ENCODE measurements at places on chromosomes 2 and 18.

GRCh38 chr18:57585855-57586250, 649 bp downstream of the FECH start:
- DNase-seq = no peak

DNA sequence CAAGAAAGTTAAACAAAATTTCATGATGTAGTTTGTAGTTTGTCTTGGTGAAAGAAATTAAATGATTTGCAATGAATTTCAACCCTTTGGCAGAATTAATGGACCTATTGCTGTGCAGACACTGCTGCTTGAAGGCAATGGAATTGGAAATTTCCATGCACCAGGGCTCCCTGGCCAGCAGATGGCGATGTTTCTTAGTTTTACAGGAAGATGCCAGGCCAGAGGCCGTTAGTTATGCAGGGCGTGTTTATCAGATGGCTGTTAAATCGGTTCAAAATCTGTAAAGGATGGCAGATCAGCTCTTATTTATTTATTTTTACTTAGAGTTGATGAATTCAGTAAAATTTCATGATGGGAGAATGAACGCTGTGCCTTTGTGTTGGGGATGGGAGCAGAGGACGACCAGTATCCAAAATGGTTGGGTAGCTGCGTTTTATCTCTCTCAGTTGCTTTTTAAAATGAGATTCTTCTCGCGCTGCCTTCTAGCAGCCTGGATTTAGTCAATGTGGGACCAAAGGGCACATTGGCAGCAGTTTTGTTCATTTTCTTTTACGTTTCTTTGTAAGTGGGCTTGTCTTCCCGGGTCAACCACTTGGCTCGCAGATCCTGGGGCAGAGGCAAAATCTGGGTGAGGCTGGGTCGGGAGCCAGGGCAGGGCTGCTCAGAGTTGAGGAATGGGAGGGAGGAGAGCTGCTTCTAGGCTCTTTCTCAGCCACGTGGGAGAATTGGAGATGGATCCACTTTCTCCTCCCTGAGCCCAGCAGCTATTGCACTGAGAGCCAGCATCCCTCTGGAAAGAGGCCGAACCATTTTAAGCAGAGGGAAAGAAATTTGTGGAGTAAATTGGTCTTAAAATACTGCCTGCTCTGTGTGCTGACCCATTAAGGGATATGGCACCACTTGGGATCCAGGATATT, 344.0 kb downstream of the PIK3C3 start:
- DNase-seq = no peak

DNA sequence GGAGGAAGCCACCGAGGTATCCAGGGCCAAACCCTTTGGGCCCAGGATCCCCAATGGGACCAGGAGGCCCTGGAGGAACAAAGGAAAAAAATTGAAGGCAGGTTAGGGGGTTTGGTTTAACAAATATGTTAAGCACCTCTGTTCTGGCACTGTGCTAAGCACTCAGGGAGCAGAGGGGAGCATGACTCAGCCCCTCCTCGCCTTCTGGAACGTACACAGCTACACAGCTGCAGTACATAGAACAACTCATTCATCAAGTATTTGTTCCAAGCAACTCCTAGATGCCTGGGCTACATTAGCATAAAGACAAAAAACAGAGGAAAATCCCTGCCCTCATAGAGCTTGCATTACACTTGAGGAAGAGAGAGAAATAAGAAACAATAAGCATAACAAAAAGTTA, 153.6 kb downstream of the COL4A4 start:
- DNase-seq = no peak

- no peak for DNase-seq
Observed at GRCh38 chr2:222709191-222709891, 37.9 kb downstream of the MOGAT1 start.

GRCh38 chr2:193690572-193690971, 1495.8 kb upstream of the TMEFF2 start:
- no peak for DNase-seq

DNA sequence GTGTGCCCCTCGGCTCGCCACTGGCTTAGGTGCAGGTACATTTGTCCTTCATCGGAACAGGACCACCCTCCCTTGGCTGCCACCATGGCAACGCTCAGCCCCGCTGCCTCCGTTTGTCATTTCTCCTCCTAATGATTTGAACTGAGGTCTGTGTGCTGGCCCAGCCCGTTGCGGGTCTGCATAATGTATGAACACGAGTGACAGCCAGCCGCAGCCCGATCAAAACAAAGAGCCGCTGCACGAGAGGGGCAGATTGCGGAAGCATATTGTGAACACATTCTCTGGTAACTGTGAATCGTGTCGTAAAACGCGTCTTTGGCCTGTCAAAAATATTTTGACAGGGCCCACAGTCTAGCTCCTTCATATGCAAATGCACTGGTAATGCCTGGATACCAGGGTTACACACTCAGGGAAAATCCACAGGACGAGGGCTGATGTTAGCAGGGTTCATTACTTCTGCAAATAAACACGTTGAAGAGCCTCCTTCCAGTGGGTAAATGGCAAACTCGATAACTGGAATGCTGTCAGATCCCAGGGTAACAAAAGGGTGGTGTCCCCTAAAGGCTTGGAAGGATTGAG, 137.0 kb downstream of the AGAP1 start:
- DNase-seq = no peak

GRCh38 chr2:207474863-207475485, 54.8 kb upstream of the CREB1 start:
- DNase-seq = no peak

DNA sequence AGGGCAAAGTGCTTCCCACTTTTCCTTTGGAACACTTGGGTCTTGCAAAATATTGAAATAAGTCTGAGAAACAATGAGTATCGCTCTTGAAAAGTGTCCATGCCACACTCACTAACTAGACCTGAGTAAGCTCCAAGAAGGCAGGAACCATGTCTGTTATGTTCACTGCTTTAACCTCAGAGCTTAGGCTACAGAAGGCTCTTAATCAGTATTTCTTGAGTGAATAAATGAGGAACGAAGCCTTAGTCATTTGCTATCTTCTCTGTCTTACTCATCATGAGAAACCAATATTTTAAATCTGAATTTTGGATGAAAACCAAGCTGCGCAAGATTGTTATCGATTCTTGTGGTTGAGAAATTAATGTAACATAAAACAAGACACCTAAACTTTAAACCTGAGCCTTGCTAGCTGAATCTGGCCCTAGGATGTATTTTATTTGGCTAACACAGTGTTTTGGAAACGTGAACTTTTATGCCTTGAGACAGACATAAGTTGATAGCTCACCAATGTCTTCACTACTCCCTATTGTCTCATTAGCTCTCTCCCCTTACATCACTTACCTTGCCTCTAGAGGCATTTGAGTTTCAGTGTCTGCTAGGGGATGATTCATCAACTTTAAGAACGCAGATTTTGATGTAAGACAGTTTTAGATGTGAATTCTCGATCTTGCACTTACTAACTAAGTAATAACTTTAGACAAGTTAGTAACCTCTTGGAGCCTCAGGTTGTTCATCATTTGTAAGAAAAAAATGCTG, 392.8 kb upstream of the MEIS1 start:
- DNase-seq = no peak

GRCh38 chr2:180324182-180324581, 317.1 kb upstream of the CWC22 start:
- no peak for DNase-seq

DNA sequence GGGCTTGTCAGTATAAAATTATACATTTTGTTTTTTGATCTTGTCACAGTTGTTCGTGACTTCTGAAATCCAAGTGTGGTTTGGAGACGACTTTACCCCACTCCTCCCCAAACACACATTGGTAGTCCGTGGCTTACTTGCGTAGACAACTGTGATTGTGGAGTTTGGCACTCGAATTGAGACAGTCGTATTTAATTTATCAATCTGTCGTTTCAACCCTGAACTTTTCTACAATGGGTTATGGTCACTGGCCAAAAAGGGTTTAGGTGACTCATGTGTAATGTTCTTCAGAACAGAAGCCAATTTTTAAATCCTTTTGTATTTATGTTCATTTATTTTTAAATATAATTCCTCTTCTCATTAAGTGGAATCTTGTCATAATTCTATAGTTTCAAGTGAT, 129.9 kb downstream of the SPTBN1 start:
- DNase-seq = no peak

DNA sequence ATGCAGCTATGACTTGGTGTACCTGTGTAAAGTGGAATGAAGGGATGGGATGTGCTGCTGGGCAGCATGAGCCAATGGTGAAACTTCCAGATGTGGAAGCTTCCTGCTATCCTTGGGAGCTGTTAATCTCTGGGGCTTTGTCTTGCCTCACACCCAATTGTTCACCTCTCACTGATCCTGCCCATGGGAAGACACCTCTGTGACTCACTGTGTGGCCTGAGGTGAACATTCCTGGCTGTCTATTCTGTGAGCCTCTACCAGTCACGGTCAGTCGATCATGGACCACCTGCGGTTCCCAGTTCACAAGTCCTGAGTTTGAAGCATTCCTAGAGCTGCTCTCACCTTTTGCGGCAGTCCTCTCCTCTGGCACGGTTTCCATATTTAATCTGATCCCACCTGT, 12.1 kb downstream of the NEURL3 start:
- DNase-seq = no peak

- DNase-seq = no peak
Observed at GRCh38 chr2:237027712-237028029, 58.0 kb upstream of the COPS8 start.

DNA sequence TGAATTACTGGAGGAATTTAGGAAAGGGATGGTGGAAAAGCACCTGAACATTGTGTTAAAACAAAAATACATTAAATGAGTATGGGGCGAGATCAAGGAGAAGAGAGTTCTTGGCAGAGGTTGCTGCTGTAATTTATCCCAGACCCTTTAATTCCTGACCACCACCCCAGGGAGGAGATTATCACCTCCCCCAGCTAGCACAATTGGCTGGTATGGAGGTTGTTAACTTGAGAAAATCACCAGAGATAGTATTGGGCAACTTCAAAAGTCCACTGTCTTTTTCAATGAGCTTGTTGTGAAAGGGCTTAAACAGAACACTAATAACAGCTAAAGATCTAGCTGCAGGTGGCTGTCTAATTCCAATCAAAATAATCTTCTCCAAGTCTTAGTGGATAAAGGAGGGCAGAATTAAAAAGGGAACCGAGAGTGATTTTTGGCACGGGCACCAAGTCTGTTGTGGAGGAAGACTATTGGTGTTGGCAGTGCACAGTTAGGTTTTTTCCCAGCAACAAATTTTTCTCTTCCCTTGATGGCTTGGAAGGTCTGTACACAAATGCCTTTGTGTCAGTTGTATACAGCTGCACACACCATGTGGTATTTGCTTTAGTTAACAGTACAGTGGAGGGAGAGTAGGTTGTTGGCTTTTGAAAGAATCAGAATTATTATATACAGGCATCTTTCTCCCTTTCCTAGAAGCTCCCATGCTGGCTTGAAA, 289.5 kb downstream of the SLC4A3 start:
- DNase-seq = no peak

GRCh38 chr2:16409849-16410248, 255.8 kb downstream of the CYRIA start:
- DNase-seq = no peak

- no peak for DNase-seq
Observed at GRCh38 chr2:2542966-2543611, 212.0 kb upstream of the MYT1L start.

GRCh38 chr18:75581336-75582131, 154.0 kb upstream of the SMIM21 start:
- no peak for DNase-seq

- DNase-seq = no peak
Observed at GRCh38 chr2:226999661-227000060, 163.8 kb downstream of the RHBDD1 start.

GRCh38 chr18:64936671-64937070, 787.8 kb upstream of the LINC00305 start:
- DNase-seq = no peak

DNA sequence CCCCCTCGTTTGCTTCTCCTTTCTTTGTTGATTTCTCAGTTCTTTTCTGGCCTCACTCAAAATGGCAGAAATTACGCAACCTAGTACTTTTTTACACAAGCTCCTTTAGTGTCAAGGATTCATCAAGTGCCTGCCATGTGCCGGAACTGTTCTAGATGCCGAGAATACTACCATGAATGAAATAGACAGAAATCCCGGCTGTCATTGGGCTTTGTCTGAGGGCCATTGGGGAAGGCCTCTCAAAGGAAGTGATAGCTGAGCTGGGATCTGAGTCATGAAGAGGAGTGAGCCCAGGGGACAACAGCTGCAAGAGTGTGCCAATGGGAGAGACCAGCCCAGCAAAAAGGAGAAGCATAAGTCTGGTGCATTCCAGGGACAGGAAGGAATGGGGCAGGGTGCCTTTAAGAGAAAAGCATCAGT, 34.3 kb upstream of the PPP1CB start:
- peak; percentile 23 for DNase-seq

DNA sequence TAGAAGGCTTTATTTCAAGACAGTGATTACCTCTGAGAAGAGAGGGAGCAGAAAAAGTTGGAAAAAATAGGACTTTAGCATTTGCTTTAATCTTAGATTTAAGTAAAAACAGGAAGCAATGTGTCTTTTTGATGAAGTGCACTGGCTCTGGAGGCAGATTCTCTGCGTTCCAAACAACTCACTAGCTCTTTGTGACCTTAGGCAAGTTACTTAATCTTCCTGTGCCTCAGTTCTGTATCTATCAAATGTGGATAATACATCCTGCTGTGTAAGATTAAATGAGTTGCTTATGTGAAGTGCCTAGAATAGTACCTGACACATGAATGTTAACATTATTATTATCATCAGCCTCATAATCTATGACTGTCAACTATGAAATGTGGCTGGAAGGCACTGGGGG, 42.3 kb downstream of the RPRD1A start:
- DNase-seq = no peak

GRCh38 chr2:59196491-59196890, 955.4 kb upstream of the FANCL start:
- no peak for DNase-seq

DNA sequence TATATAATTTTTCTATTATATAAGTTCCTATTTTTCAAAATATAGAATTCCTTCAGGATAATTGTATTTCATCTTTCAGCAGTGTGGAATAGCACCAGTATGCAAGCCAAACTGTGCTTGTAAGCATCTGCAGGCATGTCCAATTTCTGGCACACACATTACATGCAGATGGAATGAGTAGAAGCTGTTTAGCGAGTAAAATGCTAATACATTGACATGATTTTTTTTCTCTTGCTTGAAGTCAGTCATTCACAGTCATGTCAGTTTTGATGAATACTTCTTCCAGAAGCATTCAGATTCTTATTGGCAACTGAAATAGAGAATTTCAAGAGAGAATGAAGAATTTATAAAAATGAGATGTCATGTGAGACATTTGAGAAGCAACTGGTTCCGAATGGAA, 109.4 kb downstream of the CERS6 start:
- no peak for DNase-seq

- DNase-seq = no peak
Observed at GRCh38 chr2:102418421-102418961, 4.5 kb upstream of the IL18RAP start.

DNA sequence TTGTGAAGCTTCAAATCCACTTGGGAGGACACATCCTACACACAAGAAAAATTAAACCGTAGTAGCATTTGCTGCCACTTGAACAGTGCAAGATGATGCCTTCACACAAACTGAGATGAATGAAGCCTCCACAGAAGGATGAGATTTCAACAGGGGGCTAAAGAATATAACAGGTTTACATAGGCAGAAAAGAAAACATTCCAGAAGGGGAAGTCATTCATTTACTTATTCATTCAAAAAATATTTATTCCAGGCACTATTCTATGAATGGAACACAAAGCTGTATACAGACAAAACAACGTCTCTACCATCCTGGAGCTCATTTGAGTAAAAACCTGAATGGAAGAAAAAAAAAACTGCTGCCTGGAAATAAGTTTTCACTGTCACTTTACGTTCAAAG, 170.5 kb downstream of the CDH20 start:
- DNase-seq = no peak

GRCh38 chr2:46800218-46800617, 115.4 kb downstream of the MCFD2 start:
- DNase-seq = no peak
